ENCODE measurements at places on chromosomes 4 and X.

- DNase-seq, result no peak
Measured at GRCh38 chr4:111405989-111406388, 739.3 kb upstream of the FAM241A start.

DNA sequence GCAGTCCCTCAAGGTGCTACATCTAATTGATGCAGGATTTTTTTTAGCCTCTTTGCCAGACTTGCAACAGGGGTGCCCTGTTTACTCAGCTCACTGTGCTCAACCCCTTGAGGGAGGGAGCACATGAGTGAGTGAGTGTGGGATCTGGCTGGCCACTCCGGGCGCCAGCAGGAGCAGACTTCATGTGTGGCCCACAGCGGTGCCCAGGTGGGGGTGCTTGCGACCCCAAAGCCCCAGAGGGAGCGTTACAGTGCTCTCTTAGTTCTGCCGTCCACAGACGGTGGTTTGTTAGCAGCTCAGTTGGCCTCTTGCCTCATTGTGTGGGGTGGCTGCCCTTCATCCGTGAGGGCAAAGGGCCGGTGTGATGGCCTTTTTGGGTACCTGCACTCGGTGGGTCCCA is 81.6 kb upstream of the MYOZ2 start:
- DNase-seq, result no peak

DNA sequence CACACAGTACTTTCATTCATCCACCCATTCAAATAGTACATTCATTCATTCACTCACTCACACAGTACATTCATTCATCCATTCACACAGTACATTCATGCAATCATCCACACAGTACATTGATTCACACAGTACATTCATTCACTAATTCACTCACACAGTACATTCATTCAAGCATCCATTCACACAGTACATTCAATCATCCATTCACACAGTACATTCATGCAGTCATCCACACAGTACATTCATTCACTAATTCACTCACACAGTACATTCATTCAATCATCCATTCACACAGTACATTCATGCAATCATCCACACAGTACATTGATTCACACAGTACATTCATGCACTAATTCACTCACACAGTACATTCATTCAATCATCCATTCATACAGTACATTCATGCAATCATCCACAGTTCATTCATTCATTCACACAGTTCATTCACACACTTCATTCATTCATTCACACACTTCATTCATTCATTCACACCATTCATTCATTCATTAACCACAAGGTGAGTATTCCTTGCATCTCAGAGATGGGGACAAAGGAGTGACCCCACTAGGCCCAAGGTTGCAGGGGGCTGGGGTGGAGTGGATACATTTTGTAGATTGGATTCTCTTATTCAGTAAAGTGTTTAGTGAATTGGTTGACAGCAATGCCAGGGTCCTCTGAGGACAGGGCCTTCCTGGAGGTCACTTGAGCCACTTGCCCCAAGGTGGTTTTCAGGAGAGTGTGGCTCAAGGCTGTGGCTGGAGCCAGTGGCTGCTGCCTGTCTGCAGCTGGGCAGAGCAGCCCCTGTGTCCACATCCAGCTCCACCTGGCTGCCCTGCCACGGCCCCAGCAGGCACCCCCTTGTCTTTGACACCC is 4.3 kb upstream of the SPON2 start:
- DNase-seq, result no peak

- no peak for DNase-seq
Measured at GRCh38 chr4:5752376-5753184, 41.6 kb downstream of the EVC start.

DNA sequence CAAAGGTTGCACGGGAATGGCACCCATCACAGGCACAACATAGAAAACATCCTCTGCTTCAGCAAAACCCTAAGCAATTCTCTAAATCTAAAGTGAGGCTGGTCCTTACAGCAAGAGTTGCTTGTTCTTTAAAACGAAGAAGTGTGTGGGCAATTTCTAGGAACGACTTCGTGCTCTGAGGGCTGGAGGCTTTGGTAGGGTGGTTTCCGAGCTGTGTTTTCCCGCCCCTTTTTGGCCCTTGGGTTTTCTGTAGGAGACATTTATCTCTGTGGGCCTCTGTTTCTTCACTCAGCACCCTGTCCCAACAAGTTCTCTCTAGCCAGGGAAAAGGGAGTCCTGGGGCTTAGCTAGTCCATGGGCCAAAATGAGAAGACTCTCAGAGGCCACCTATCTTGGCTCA is 84.2 kb downstream of the SLC2A9 start:
- no peak for DNase-seq

DNA sequence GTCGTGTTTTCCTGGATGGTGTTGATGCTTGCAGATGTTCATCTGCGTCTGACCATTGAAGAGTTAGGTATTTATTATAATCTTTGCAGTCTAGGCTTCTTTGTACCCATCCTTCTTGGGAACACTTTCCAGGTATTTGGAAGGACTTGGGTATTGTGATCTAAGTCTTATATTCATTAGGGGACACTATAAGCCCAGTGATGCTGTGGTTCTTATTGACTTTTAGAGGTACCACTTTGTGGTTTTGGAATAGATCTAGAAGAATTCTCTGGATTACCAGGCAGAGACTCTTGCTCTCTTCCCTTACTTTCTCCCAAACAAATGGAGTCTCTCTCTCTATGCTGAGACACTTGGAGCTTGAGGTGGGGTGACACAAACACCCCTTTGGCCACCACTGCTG is 41.6 kb downstream of the AFM start:
- DNase-seq, result no peak

- no peak for DNase-seq
Measured at GRCh38 chrX:103356130-103356798, at the start of gene TCEAL9. TCEAL9 (plus strand) TSS chrX:103356506; CDS start chrX:103357685, 1,179 bp downstream.

DNA sequence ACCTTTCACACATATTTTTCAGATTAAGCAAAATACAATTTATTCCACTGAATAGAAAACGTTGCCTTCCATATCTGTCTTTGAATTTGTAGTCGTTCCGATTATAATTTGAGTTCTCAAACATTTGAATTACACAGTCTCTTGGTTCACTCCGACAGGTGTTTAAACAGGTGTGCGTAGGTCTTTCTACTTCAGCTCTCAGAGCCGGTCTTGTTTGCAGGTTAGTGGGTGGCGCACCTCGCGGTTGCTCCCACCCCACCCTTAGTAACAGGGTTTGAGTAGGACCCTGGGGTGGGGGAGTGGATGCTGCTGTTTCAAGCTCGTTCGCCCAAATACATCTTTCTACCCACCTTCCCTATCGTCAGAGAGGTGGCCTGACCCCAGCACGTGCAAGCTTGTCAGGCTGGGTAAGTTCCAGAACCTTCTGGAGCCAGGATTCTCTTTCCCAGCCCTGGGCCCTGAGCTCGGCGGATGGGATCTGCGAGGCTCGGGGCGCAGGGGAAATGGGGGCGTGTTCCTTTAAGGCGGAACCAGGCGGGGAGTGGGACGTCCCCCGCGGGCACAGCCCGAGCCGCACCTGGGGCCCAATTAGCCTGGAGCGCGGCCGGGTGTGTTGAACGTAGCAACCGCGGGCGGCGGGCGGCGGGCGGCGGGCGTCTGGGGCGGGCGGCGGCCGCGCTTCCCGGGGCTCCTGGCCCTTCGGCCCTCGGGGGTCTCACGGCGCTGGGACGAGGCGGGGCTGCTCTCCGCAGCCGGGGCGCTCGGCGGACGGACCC is at the start of gene FAM149A:
TSS of gene FAM149A (plus strand) at position 591 of the 776 bp plus-strand sequence.
- no peak for DNase-seq

Measured in stimulated activated CD8-positive, alpha-beta memory T cell treated with anti-CD3 and anti-CD28 coated beads, Interleukin-12 subunit alpha, Interleukin-12 subunit beta, amount 100 ng/mL, for 4 hours (primary cell).